Esophagus mucosa (tissue), 1 donor: ENCODE measurements at places on chromosomes 1 and 21. TPM values are rescaled to one million over a fixed set of nuclear protein-coding genes. Genes with fewer than 3 reads are reported as not detected.
A peak's percentile ranks its signal among the peaks of the same experiment; 100 is the strongest.

DNA sequence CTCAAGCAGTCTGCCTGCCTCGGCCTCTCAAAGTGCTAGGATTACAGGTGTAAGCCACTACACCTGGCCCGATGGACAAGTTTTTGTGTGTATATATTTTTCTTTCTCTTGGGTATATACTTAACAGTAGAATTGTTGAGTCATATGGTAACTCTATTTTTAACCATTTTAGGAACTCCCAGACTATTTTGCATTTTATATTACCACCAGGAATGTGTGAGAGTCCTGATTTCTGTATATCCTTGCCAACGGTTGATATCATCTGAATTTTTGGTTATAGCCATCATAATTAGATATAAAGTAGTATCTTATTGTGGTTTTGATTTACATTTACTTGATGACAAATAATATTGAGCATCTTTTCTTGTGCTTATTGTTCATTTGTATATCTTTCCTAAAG is 20.7 kb downstream of the FNBP1L start:
- no peak for ATAC-seq

DNA sequence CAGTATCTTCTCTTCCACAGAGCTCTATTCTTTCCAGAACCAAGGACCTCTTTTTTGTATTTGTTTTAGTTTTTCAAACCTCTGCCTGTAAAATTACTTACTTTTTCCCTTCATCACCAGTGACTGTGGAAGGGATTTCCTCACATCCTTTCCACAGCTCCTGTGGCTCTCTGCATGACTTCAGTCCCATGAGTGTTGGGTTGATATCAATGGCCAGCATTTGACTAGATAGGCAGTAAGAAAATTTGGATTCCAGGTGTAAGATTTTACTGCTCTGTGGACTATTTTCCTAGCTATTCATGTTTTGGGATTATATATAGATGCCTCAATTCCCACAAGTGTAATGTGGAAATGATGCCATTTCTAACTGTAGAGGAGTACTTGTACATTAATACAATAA is 171.5 kb upstream of the PTBP2 start:
- ATAC-seq, result no peak

GRCh38 chr1:28172713-28173150 is 3.8 kb downstream of the PTAFR start:
- peak; percentile 26 for ATAC-seq

DNA sequence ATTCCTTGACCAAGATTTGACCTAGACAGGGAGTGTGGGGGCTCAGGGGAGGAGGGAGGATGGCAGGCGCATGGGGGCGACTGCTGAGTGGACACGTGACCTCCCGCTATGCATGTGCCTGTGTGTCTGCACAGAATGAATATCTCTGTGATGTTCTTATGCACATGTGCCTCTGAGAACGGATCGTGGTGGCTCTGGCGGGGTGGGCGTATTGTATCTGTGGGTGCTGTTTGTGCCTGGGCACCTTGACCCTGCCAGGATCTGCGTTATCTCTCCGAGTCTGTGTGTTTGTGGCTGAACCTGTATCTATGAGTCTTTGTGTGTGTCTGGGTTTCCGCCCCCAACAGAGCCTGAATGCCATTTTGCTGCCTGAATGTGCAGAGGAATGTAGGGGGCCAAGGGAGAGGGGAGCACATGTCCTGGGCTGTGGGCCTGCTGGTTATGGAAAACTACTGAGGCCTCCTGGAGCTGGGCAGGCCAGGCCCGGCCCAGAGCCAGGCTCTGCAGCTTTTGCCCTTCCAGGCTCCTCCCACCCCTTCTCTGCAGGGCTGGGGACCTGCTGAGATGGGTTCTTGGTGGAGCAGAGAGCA is 102.5 kb downstream of the EBNA1BP2 start:
- no peak for ATAC-seq

GRCh38 chr1:116878804-116879477 is 30.8 kb upstream of the PTGFRN start:
- ATAC-seq, result peak; percentile 50

Gene RNU5D-1
- total RNA-seq, result not detected

Gene HECTD3
- 22.6 TPM for total RNA-seq

Gene FAM72A
- 4.2 TPM for total RNA-seq

Gene ANGPTL1
- 4.1 TPM for total RNA-seq
